ENCODE measurements at places on chromosomes 1 and 21.

- no peak for DNase-seq
Measured at GRCh38 chr1:201816309-201816854, 12.6 kb upstream of the IPO9 start.

DNA sequence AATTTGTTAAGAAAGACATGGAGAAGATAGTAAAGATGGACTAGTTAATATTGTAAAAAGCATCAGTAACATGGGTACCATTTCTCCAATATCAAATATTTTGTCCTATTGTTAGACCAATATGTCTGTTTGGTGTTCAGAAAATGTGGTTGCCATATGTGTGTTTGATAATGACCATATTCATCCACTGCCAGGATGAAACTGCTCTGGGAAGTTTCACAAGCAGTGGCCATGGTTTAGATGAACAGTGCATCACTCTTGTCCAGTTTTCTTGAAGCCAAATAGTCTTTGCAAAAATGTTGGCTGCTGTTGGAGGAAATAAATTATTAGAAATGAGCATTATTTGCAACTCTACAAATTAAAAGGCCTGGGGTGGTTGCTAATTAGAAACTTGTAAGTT is 333.8 kb downstream of the NUF2 start:
- DNase-seq, result no peak

- DNase-seq, result no peak
Measured at GRCh38 chr1:244712669-244713068, 59.7 kb downstream of the DESI2 start.

GRCh38 chr1:228809621-228810394 is 74.5 kb downstream of the RHOU start:
- no peak for DNase-seq

GRCh38 chr1:4915154-4915553 is 260.7 kb downstream of the AJAP1 start:
- DNase-seq, result no peak

GRCh38 chr21:14687268-14687625 is 141.1 kb upstream of the SAMSN1 start:
- peak; percentile 47 for DNase-seq

GRCh38 chr1:181259026-181259745 is 170.7 kb downstream of the IER5 start:
- DNase-seq, result no peak

- peak; percentile 2 for DNase-seq
Measured at GRCh38 chr1:185483664-185484450, 166.8 kb upstream of the IVNS1ABP start.

GRCh38 chr21:22900490-22900889 is 1902.3 kb downstream of the NCAM2 start:
- DNase-seq, result no peak

DNA sequence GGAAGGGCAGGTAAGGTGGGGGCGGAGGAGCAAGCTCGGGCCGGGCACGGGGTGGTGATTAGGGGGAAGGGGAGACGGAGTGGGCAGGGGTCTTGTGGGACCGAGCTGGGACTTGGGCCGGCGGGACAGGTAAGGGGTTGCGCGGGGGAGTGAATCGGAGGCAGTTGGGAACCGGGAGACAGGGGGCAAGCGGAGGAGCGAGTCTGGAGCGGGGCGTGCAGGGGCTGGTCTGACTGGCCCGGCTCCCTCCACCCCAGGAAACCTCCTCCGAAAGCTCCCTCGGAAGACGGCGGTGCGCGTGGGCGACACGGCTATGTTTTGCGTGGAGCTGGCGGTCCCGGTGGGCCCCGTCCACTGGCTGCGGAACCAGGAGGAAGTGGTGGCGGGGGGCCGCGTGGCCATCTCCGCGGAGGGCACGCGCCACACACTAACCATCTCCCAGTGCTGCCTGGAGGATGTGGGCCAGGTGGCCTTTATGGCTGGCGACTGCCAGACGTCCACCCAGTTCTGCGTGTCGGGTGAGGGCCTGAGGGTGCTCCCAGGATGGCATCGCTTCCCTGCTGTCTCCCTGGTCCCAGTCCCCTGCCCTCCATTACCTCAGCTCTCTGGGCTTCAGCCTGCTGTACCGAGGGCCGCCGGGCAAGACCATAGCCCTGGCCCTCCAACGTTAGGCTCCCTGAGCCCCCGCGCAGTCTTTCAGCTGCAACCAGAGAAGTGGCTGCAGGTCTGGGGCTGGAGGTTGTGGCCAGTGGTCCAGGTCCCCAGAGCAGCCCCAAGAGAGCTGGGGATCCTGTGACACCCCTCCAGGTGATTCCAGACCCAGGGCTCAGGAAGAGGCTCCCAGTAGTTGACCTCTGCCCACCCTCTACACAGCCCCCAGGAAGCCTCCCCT is 6.3 kb downstream of the OBSCN start:
- DNase-seq, result no peak

- DNase-seq, result no peak
Measured at GRCh38 chr1:45221716-45222115, 15.3 kb upstream of the ZSWIM5 start.

GRCh38 chr1:73310797-73311381 is 887.1 kb downstream of the LRRIQ3 start:
- no peak for DNase-seq

- DNase-seq, result no peak
Measured at GRCh38 chr1:207863893-207864535, 46.9 kb downstream of the CD34 start.

- no peak for DNase-seq
Measured at GRCh38 chr21:21226472-21226871, 228.3 kb downstream of the NCAM2 start.

DNA sequence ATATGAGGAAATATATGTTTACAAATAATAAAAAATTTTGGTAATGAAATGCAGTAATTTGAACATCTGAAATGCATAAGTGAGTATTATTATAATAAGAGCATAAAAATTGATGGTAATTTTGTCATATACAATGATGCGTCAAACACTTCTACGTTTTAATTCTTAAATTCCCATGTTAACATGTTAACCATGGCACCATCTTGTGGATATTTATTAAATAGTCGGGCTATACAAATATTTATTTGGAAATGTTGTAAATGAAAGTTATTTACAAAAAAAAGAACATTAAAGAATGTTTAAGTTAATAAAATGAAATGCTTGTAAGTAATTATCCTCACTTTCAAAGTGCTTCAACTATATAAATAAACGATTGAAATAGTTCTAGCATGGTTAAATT is 57.2 kb upstream of the C1orf185 start:
- no peak for DNase-seq

- DNase-seq, result no peak
Measured at GRCh38 chr1:5830771-5831599, 161.2 kb downstream of the NPHP4 start.

DNA sequence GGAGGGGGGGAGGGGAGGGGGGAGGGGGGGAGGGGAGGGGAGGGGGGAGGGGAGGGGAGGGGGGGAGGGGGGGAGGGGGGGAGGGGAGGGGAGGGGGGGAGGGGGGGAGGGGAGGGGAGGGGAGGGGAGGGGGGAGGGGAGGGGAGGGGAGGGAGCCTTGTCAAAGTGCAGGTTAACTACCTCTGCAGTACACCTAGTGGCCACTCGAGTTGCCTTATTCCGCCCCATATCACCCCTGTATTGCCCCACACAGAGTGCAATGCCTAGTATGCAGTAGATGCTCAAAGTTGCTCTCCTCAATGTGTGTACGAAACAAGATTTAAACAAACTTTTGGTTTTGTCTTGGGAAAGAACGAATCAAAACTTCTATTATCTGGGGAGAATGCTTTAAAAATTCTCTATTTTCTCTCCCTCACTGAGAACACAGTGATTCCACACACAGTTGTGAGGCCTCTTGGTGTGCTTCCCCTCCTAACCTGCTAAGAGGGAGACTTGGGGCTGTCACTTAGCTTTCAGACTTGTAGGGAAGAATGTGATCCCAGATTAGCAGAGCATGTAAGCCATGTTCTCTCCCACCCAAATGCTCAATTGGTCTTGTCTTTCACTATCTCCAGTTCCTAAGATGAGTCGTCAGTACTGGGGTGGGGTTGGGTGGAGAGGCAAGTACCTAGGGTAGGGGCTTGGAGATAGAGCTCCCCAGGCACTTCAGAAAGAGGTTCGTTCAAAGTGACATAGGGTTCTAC is 79.7 kb upstream of the MAP10 start:
- DNase-seq, result no peak

- peak; percentile 62 for DNase-seq
Measured at GRCh38 chr1:246608616-246609376, 42.5 kb downstream of the CNST start.

- DNase-seq, result no peak
Measured at GRCh38 chr21:46109313-46110221, 11.7 kb downstream of the COL6A2 start.

DNA sequence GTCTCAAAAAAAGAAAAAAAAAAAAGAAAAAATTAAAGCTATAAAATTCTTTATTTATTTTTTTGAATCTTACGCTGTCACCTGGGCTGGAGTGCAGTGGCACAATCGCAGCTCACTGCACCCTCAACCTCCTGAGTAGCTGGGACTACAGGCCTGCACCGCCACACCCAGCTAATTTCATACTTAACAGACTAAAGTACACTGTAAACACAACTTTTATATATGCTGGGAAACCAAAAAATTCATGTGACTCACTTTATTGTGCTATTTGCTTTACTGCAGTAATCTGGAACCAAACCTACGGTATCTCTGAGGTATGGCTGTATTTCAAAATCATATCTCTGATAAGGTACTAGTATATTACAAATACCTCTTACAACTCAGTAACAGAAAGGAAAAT is 40.3 kb downstream of the HSF2BP start:
- DNase-seq, result no peak

DNA sequence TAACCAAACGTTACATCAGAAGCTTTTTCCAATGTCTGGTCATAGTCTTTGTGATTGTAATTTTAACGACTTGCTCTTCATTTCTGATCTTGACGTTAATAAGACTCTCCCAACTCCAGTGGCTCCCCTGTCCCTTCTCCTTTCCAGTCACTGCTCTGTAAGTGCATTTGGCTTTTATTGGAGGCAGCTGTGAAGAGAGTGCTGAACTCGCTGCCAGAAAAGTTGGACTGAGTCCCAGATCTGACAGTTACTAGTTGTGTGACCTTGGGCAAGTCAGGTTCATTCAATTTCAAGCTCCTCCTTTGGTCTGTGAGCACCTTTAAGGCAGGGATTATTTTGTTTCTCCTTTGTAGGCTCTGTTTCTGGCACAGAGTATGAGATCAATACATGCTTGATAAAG is 109.6 kb upstream of the TSPAN2 start:
- DNase-seq, result no peak

GRCh38 chr1:220966041-220966440 is 86.8 kb downstream of the HLX start:
- no peak for DNase-seq

DNA sequence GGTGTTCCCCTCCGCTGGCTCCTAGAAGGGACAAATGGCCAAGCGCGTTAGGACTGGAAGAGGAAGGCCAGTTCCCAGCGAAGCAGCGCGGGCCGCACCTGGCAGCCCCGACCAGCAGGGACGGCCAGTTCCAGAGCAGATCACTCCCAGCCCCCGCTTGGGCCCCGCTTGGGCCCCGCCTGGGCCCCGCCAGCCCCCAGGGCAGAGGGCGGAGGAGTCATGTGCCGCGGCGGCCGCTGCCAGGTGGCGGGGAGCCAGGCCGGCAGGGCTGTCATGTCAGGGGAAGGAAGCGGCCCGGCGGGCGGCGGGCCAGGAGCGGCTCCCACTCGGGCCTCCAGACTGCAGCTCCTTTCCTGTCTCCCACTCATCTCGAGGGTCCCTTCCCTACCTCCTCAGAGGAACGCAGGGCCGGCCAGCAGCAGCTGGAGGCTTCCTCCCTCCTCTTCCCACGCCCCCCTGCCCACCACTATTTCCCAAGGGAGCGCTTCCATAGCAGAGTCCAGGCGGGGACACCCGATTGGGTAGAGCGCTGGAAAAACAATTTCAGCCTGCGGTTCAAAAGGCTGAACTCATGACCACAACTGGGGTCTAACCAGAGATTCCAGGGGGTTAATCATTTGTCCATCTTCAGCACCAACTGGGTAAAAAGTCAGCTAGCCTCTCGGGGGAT is 16.5 kb downstream of the ZNF697 start:
- no peak for DNase-seq

DNA sequence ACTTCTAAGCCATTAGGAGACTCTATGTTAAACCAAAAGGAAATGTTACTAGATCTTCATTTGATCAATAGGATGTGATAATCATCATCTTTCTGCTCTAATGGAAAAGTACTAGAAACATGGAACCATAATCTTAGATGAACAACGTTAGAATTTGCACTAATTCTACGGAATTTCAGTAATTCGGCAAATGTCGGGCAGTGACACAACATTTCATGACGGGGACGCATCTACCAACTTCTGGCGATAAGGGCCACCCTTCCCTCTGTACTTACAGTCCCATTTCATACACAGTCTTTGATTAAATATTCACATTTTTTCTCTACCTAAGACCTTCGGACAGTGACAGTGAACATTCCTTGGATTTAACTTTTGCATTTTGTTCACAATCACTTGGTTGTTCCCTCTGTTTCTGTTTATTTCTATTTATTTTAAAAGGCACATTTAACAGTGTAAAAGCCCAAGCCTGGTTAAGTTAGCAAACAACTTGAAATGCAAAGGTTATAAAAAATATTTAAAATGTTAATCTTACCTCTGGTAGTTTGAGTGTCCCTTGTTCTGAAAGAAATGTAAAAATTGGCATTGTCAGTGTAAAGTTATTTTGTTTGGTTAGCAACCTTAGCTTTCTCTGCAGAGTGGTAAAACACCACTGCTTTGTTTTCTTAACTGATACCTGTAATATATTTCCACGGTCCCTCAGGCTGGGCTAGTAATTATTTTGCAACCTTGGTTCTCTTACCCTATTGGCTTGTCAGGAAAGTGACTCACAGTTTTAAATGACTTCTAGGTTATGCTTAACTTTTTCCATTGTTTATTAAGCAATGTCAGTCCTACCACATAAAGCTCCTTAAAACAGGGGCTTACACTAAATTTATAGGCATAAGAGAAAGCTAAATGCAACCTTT is 276.9 kb downstream of the VAV3 start:
- DNase-seq, result no peak

- no peak for DNase-seq
Measured at GRCh38 chr1:25206201-25206600, 26.1 kb downstream of the SYF2 start.
